NCI-H1092 (cell line): ENCODE measurements at places on chromosomes 12 and 14.

DNA sequence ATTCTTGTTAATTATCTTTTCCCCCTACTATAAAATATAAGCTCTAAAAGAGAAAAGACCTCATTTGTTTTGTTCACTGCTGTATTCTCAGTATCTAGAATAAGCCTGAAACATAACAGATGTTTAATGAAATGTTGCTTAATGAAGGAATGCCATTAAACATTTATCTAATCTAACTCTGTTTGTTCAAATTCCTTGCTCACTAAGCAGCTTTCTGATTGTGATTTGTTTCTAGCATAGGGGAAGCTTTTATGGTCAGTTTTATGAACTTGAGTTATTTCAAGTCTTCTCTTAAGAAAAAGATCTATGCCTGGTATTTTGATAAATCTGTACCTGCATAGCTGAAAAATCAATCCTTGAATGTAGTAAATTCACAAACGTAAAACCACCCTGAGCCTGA lies 308.6 kb downstream of the CCDC91 start:
- DNase-seq, result no peak

GRCh38 chr12:11731455-11731854 lies 82.0 kb downstream of the ETV6 start:
- DNase-seq, result no peak

DNA sequence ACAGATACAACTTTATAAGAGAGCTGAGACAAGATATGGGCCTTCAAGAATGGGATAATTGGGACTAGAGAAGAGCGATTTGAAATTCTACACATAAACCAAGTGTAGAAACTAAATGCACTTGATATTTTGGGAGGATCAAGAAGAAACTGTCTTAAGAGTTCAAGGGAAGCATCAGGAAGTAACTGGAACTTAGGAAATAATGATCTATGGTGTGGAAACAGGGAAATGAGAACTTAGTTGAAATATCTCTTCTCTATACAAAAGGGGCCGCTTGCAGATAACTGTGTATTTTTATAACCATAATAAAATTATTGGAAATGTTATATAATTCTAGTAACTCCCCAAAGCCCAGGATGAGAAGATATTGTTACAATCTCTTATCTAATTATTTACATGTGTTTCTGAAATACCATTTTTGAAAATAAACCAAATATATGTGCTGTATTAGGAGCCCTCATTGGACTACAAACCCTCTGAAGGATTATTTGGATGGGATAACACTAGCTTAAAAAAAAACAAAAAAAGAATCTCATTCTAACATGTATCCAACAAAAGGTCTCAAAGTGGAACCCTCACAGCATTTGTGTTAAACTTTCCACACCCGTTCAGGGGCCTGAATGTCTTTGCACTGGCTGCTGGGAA lies 84.7 kb upstream of the FLRT2 start:
- DNase-seq, result no peak

DNA sequence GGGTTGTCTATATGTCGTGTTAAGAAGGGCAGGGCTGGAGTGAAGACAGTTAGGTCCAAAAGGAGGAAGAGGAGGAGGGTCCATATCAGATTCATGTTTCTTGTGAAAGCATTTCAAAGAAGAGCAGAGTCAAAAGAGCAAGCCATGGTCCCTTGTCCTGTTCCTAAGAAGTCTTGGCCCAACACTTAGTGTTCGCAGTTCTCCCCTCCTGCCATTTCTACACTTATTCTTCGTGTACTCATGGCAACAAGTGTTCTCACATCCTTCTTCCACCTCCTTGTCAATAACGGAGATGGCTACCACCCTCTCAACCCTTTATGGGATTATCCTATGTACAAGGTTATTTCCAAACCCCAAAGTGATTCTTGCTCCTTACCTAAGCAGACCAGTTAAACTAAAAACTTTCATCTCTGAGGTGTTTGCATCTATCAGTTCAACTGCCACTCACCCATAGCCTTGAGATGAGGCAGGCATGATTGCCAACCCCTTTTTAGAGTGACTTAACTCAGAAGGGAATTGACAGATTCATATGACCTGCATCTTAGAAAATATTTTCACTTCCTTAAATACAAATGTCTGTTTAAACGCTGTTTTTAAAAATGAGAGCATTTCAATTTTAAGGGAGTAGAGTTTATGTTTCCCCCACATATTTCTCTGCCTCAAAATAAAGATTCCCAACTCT lies 19.8 kb upstream of the RNASE2 start:
- no peak for DNase-seq

DNA sequence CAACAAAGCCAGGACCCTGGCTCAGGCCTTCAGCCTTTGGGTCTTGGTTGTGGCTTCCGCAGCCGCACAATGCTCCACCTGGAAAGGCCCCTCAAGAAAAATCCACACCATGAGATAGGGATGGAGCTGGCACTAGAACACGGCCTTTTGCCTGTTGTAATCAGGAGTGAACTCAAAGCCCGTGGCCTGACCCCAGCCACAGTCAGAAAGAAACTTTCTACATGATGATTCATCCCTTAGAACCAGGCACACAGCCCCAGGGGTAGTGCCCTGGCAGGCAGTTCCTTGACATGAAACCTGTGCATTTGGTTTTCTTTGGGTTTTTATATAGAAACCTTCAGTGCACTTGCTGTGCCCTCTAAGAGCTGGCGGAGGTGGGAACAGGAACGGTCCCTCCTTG lies 5.1 kb downstream of the CLMN start:
- DNase-seq, result no peak

DNA sequence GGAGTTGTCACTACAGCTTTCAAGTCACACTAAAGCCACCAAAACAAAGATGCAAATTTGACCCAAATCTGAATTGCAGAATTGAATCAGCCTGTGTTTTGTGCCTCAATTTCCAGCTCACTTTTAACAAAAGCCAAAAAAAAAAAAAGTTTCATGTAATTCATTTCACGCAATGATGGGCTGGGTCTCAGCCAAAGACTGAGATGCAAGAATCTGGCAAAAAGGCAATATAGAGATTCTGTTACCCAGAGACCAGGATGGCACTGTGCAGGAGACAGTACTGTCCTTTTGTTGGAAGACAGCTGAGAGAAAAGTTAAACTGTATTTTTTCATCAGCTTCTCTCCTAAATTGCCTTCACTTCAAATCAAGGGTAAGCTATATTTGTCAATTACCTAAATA lies 205.7 kb upstream of the NPAS3 start:
- no peak for DNase-seq

DNA sequence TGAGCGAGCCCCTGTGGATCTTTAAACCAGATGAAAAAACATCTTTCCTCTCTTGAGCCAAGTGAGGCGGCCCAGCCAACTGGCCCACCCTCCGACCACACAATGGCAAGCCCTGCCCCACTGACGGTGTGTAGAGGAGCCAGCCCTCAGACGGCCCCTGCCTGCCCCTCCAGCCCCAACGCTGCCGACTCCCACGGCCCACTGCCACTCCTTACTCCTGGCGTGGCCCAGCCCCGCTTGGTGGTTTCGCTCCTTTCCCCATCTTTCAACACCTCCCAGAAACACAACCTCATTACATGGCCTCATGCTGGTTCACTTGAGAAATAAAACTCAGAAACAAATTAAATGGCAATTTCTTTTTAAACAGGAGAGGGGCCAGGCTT lies 80.6 kb upstream of the DICER1 start:
- DNase-seq, result no peak
